ENCODE measurements at places on chromosomes 11 and 22. TPM values are rescaled to one million over a fixed set of nuclear protein-coding genes. Genes with fewer than 3 reads are reported as not detected.
A peak's percentile ranks its signal among the peaks of the same experiment; 100 is the strongest.

DNA sequence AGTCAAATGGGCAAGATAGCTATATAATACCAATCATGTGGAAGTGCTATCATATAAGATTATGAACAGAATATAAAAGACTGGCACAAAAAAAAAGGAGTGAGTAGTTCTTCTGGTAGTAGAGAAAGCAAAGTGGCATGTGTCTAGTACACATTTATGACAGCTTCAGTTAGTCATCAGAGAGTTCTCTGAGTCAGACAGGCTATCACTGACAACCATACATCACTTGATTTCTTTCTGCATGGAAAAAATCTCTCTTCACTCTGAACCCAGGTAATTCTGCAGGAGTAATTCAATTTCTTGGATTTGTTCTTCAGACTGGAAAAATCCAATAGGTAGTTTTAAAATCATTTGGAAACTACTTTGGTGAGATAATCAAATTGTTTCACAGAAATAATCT lies 286.8 kb upstream of the ANO3 start:
- DNase-seq, result no peak

DNA sequence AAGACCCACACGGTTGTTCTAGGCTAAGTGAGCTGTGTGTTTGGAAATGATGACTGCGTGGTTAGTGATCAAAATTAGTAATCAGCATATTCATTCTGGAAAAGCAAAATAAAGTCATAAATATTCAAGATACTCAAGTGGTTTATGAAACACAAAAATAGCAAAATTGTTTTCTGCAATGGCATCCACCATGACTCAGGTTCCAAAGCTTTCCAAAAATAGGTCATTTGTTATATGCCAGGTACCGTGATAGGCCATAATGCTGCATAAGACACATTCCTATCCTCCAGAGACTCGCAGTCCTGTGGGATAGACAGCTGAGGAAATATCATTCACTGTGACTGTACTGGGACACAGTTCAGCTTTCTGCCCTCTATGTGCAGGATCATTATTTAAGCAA lies 2.4 kb upstream of the ATL3 start:
- DNase-seq, result no peak

- DNase-seq, result no peak
These were observed 30.9 kb upstream of the PDE3B start for GRCh38 chr11:14612694-14613093.

DNA sequence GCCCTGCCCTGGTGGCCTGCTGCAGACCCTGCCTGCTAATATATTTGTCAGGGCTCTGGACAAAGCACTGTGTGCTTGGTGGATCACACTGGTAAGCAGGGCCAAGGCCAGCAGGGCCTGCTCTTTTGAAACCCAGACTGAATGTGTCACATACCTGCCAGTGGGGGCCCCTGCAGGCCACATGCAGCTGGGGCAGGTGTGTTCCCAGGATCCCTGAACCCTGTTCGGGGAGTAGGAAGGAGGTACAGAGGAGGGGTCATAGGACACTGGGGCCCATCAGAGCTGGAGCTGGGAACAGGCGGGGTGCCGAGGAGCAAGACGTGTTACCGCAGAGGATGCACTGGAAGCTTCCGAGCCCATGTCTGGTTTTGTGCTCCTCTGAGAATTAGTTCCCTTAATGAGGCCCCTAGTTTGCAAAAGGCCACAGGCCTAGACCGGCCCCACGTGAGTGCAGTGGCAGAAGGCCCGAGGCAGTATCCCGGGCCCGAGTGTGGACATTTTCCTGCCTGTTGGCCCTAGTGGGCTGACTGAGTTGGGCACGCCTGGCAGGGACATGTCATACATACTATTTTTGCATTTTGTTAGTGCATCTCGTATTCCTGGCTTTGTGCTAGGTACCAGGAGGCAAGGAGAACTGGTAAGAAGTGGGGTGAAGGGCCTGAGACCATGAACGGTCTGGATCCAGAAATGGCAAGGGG lies 11.2 kb upstream of the ACR start:
- DNase-seq, result peak; percentile 40

DNA sequence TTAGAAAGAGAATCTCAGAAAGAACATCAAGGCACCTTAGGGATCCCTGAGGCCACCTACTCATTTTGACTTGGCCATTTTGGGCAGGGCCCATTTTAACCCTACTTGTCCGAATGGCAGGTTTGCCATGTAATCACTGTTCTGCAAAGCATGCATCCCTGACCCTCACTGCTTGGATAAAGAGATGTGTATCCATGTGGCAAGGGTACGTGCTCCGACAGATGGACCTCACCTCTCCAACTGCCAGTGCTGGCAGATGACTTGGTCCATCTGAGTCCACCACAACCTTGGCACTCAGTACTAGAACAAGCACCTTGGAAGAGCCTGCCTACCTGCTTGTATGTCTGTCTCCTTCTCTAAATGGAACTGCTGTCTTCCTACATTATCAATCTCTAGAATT lies 139.4 kb downstream of the SPATA19 start:
- DNase-seq, result no peak

- DNase-seq, result peak; percentile 93
These were observed at the start of gene DGKZ for GRCh38 chr11:46346886-46347636. Gene DGKZ (plus strand): TSS chr11:46347463. CDS start chr11:46347660, 197 bp downstream.

DNA sequence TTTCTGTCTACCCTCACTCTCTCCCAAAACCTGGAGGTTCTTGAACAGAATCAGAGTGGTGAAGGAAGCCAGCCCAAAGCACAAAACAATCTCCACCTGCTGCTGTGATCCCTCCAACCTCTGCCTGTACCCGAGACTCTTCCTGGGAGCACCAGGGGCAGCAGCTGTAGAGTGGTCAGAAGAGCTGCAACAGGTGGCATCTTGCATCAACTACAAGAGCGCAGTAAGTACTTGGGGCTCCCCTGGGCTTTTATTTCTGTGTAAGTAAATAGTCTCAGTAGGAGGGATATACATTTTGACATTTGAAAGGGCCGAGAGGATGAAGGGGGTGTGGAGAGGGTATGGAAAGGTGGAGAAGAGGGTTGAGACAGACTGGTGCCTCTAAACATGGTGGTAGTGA lies 8.3 kb upstream of the UBQLNL start:
- DNase-seq, result no peak

GRCh38 chr11:88089134-88089533 lies 86.1 kb downstream of the RAB38 start:
- DNase-seq, result no peak

GRCh38 chr22:34587357-34588356 lies 478.3 kb upstream of the ISX start:
- no peak for DNase-seq

DNA sequence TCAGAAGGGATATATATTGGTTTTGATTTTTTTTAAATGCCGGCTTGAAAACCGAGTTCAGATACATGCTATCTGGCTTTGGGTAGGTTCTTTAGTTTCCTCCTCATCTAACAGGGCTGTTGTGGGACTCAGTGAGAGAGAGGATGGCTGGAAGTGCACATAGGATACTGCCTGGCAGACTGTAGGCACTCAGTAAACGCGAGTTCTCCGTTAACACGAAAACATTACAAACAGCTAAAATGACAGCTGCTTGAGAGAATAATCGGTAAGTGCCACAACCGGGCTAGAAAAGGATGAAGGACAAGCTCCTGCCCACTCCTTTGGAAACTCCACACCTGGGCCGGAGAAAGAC lies 369 bp downstream of the XRRA1 start:
- DNase-seq, result no peak

GRCh38 chr11:76665921-76666351 lies 4.6 kb downstream of the LRRC32 start:
- DNase-seq, result peak; percentile 54

DNA sequence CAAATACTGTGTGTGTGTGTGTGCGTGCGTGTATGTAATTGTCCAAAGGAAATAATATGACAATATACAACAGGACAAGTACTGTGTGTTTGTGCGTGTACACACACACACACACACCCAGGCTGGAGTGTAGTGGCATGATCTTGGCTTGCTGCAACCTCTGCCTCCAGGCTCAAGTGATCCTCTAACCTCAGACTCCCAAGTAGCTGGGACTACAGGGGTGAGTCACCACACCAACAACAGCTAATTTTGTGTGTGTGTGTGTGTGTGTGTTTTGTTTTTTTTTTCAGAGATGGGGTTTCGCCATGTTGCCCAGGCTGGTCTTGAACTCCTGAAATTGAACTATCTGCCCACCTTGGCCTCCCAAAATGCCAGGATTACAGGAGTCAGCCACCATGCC lies 61.5 kb downstream of the NUP98 start:
- DNase-seq, result no peak

DNA sequence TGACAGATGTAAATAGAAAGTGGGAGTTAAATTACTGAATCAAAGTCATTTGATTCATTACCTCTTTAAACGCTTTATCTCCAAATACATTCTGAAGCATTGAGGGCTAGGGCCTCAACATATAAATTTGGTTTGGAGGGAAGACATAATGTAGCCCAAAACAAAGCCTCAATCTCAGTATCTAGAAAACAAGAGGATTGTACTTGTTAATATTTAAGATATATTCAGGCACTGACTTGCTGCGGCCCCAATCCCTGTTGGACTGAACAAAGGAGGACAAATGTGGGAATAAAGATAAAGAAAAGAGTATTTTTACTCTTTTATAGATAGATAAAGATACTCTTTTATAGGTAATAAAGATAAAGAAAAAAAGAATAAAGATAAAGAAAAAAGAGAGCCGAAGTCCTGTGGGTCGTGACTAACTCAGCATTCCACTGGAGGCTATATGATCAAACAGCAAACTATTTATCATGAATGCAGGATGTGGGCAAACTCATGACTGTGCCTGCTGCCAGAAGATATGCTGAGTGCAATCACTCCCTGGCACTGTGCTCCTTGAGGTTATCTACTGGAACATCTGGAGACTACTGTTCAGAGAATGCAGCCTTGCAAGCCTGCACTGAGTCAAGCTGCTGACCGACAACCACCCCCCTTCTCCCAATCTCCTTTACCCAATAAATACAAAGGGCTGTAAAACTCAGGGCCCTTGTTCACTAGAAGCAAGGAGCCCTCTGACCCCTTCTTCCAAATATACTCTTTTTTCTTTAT lies 6.9 kb downstream of the OR10V1 start:
- DNase-seq, result no peak

DNA sequence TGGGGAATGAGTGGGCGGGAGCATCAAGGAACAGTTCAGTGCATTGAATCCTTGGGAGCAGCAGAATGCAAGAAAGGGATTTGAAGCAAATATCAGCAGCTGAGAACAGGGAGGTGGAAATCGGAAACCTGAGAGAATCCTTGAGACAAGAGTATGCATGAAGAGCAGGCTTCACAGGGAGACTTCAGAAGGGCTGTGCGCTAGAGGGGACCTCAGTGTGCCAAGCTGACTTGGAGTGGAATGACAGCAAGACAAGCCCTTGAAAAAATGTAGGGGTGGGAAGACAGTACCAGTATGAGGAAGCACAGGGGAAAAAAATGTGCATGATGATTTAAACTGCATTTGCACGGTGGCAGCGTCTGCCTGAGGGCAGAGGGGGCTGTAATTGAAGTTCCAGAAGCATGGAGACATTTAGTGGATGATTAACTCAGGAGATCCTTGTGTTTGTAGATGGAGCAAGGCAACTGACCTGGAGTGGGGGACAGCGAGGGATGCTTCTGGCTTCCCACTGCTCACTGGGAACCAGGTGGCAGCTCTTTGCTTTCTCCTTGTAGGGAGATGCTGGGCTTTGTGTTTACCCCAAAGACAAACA lies 204.9 kb upstream of the PLET1 start:
- DNase-seq, result no peak

GRCh38 chr11:87076874-87077429 lies 39.2 kb downstream of the TMEM135 start:
- DNase-seq, result no peak

Gene ELF5
- polyA plus RNA-seq, result not detected

Gene RIMBP3C
- polyA plus RNA-seq, result not detected
